ENCODE measurements at places on chromosomes 4 and X. TPM values are rescaled to one million over a fixed set of nuclear protein-coding genes. Genes with fewer than 3 reads are reported as not detected.

DNA sequence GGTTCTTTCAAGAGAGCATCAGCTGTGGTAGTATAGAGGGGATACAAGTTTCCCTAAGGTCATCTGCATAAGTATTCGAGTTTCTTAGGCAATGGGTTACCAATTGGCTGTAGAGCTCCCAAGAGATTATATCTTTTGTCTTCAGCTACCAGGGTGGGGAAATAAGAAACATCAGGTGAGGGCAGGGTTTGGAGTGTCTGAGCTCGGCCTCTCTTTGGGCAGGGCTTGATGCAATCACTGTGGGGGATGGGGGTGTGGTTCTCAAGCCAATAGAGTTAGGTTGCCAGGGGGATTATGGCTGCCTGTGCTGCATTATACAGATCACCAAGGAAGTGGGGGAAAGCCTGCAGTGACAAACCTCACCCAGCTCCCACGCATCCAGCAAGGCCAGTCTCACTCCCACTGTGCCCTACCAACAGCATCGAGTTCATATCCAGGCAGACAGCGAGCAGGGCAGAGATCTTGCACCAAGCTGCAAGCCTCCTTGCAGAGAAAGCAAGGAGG, 172.1 kb upstream of the MAGEE2 start:
- DNase-seq = no peak
- H3K27me3 ChIP-seq = no peaks in the 10 kb centered on the region
- no peaks in the 10 kb centered on the region for H3K4me1 ChIP-seq
- H3K36me3 ChIP-seq = no peaks in the 10 kb centered on the region
- no peak overlapping the region for H3K27ac ChIP-seq

GRCh38 chr4:128379860-128380259, 92.2 kb upstream of the PGRMC2 start:
- DNase-seq = no peak
- no peak overlapping the region for H3K4me3 ChIP-seq
- H3K27ac ChIP-seq = no peak overlapping the region
- H3K4me1 ChIP-seq = no peaks in the 10 kb centered on the region

GRCh38 chr4:34138385-34138784, 2105.9 kb downstream of the ARAP2 start:
- H3K27me3 ChIP-seq = no peaks in the 10 kb centered on the region
- no peak overlapping the region for H3K27ac ChIP-seq
- H3K4me1 ChIP-seq = no peaks in the 10 kb centered on the region

Gene BEND4
- polyA plus RNA-seq = not detected

Data from kidney (tissue), 22 donors.